Astrocyte of the spinal cord (primary cell): ENCODE measurements at places on chromosomes 6 and 20.

DNA sequence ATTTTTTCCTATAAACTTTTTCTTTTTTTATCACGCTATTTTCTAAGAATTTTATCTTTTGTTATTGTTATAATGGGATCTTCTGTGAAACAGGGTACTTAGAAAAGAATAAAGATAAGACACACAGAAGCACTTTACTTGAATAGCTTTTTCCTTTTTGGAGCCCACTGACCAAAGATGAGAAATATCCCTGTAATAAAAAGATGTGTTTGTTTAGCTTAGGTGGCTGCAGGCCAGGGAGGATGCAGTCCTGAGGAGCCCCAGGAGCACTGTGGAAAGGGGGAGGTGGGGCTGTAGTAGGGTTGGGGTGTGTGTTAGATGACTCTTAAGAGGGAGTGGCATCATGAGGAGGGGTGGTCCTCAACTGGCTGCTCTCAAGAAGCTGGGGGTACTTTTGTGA lies 128.6 kb downstream of the ARID1B start:
- DNase-seq, result no peak

- no peak for DNase-seq
Measured at GRCh38 chr6:154888421-154889295, 106.5 kb upstream of the TIAM2 start.

- no peak for DNase-seq
Measured at GRCh38 chr6:98924647-98925046, 23.1 kb downstream of the FBXL4 start.

DNA sequence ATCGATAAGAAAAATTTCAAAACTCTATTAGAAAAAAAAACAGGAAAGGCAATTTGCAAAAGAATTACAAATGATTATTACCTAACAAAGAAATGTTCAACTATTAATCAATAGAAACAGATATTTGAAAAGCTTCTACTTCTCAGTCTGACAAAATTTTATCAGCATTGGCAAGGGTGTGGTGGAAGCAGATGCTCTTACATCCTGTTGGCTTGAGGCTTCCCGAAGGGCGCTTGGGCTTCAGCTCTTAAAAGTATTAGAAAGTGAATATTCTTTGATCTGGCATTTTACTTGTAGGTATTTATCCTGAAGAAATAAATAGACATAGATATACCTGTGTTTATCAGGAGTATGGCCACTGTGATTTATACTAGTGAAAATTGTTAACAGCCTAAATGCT lies 38.7 kb downstream of the SLC35D3 start:
- DNase-seq, result no peak

DNA sequence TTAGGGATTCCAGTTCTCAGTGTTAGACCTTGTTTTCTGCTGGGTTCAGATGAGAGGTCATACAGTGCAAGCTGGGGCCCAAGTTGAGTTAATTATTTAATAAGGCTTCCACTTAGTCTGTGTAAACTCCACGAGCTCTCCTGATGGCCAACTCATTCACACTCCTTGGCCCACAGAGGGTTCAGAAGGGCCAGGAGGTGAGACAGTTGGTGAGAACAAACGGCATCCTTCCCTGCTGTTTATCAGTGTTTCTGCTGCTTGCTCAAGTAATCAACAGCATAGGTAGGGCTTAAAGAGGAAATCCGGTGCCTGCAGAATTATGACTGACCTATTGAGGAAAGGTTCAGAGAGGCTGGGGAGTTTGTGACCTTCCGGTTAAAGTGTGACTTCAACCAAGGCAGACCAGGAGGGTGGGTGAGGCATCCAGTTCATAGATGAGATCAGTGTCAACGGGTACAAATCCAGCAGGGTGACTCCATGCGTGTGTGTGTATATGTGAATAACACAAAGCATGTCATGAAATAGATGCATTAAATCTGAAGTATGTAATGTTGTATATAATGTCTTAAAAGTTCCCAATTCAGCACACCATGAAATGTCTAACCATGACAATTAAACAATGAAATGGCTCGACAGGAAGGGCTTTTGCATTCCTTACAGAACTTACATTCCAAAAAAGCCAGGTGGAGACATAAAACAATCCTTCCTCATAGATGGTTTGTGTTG lies 37.4 kb upstream of the BCAS1 start:
- no peak for DNase-seq

GRCh38 chr20:55471052-55472006 lies 534.0 kb downstream of the CBLN4 start:
- DNase-seq, result no peak

GRCh38 chr6:113246186-113246585 lies 611.0 kb upstream of the MARCKS start:
- DNase-seq, result no peak

DNA sequence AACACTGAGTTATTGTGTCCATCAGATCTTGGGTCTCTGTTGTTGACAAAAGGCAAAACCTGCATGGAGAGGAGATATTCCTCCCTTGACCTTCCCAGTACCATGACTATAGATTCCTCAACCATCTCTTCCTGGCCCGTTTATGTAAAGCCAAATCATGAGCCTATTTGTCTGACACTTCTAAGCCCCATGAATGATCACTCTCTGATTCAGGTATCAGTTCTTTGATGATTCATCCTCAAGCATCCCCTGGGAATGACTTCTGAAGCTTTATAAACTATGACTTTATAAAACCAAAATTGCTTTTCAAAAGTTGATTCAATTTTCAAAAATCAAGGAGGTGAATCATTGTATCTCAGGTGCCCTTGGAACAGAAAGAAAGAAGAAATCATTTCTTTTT lies 78.7 kb upstream of the LOC128125822 start:
- DNase-seq, result no peak

DNA sequence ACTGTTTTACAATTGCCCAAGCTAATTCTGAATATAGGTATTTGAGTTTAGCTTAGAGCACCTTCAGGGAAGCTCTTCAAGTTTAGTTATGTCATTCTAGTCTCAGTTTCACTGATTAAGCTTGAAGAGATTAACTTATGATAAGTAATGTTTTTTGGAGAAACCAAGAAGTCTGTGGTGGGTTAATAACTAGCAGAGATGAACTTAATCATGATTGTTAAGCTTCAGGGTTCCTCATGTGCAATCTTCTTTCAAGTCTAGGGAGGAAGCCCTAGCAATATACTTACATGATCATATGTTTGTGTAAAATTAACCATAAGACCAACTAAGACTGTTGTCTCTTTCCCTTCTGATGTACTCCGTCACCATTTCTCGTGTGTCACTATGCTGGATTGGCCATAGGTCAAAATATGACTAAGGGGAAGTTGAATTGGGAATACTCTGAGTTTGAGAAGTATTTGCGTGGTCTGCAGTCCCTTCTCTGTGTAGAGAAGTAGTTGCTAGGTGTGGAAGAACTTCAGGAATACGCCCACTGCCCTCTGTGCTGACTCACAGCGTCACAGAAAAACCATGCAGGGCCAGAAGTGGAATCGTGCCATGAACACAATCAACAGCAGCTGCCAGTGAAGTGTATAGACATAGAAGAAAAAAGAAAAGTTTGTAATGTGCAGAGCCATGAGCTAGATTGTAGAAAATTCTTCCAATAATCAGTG lies 88.3 kb downstream of the SH3BGRL2 start:
- peak; percentile 63 for DNase-seq
